ENCODE measurements at places on chromosomes 12 and 14. TPM values are rescaled to one million over a fixed set of nuclear protein-coding genes. Genes with fewer than 3 reads are reported as not detected.

The CDH24 gene
- 7.8 TPM for total RNA-seq

The FOXG1 gene
- not detected for total RNA-seq

The MANSC4 gene
- not detected for total RNA-seq

The TMEM179 gene
- 0.19 TPM for total RNA-seq

The ZFHX2 gene
- total RNA-seq, result 0.26 TPM

The SOCS4 gene
- 7.5 TPM for total RNA-seq

The RD3L gene
- not detected for total RNA-seq

The P2RX2 gene
- not detected for total RNA-seq

The LRRK2 gene
- 1.4 TPM for total RNA-seq

The MUCL1 gene
- total RNA-seq, result not detected

The VRTN gene
- not detected for total RNA-seq

The TUNAR gene
- total RNA-seq, result not detected

The KRT83 gene
- total RNA-seq, result 0.08 TPM

The CEBPE gene
- not detected for total RNA-seq

All from A375 (cell line).